ENCODE measurements at places on chromosomes 11 and 22.

- DNase-seq, result no peak
These were observed 6.7 kb downstream of the DSCAML1 start for GRCh38 chr11:117790279-117790678.

DNA sequence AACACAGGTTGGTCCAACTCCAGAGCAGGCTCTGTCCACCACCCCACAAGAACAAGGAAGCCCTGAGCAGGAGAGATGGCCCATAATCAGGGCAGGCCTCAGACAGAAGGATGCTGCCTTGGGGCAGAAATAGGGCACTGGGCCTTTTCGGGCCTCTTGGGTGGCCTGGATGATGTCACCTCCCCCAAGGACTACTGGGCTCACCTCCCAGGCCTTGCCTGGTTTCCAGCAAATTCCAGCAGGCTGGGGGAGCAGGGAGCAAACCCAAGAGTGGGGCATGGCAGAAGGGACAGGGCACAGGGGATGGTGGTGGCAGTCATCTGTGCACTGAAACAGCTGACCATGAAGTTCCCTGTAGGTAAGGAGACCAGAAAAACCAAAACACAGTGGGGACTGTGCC, 5.3 kb upstream of the NAA40 start:
- no peak for DNase-seq

- no peak for DNase-seq
These were observed 94.1 kb downstream of the NAT10 start for GRCh38 chr11:34199525-34199924.

DNA sequence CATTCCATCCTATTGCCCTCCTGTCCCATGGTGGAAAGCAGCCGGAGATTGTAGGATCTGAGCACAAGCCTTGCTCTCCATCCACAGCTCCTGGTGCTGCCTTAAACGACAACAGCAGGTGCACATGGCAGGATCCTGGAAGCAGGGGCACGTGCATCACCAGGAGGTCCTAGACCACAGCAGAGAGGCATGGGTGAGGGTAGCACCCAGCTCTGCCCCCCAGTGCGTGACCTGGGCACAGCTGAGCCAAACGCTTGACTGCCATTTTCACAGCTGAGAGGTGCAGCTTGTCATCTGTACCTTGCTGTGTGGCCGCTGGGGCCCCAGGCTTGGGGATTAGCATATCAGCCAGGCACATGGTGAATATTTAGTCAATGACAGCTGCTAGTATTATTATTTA, 92.7 kb downstream of the NTM start:
- no peak for DNase-seq

DNA sequence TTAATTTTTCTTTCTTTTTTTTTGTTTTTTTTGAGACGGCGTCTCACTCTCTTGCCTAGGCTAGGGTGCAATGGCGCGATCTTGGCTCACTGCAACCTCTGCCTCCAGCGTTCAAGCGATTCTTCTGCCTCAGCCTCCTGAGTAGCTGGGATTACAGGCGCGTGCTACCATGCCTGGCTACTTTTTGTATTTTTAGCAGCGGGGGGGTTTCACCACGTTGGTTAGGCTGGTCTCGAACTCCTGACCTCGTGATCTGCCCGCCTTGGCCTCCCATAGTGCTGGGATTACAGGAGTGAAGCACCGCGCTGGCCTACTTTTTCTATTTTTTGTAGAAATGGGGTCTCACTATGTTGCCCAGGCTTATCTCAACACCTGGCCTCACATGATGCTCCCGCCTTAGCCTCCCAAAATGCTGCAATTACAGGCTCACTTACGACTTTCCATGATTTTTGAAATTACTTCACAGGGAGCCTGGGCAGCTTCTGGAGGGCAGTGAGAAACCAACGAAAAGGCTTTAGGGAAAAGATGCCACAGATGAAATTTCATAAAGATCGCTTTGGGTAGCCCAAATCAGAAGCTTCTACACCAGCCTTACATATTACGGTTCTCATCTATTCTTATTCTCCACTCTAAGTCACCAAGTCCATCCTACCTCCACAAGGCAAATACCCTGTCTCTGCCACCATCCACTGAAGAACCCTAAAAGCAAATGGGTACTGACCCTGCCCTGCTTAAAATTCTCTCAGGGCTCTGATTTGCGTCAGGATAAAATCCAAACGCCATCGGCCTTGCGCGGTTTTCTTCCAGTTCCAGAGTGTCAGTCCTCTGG, 866 bp upstream of the RRM1 start:
- DNase-seq, result no peak

DNA sequence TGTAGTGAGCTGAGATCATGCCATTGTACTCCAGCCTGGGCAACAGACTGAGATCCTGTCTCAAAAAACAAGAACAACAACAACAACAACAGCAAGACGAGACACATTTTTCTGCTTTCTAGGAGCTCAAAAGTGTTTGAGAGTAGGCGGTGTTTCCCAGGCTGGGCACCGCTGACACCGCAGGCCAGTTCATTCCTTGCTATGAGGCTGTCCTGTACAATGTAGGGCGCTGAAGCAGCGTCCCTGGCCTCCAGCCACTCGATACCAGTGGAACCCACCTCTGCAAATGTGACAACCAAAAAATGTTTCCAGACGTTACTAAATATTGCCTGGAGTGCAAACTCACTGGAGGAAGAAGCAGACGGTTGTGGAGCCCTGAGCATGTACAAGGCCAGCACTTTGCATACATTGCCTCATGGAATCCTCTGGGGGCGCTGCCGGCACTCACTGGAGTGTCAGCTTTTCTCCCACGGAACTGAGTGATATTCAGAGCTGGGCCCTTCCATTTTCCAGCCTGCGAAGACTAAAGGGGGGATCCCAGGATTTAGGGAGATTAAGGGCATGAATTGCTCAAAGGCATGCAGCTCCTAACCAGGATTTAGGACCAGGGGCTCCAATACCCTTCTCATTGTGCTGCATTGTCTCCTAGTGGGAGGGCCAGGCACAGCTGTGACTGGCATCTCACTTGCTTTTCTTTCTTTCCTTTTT, 5.8 kb upstream of the MIEF1 start:
- DNase-seq, result peak; percentile 31

DNA sequence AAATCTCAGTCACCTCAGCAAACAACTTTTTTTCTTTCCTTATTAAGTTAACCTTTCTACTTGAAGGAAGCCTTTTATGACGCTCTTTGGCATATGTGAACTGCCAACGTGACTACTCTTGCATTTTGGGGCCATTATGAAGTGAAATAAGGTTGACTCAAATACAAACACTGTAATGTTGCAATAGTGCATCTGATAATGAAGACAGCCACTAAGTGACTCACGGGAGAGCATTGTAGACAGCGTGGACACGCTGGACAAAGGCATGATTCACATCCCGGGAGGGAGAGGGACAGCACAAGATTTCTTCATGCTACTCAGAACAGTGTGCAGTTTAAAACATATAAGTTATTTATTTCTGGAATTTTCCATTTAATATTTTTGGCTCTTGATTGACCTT, 560.8 kb downstream of the ETS1 start:
- DNase-seq, result no peak

GRCh38 chr11:26201411-26201810, 130.5 kb upstream of the ANO3 start:
- DNase-seq, result no peak

- no peak for DNase-seq
These were observed 50.3 kb upstream of the THY1 start for GRCh38 chr11:119473226-119473625.

- no peak for DNase-seq
These were observed 97.8 kb downstream of the ME3 start for GRCh38 chr11:86574493-86575207.

DNA sequence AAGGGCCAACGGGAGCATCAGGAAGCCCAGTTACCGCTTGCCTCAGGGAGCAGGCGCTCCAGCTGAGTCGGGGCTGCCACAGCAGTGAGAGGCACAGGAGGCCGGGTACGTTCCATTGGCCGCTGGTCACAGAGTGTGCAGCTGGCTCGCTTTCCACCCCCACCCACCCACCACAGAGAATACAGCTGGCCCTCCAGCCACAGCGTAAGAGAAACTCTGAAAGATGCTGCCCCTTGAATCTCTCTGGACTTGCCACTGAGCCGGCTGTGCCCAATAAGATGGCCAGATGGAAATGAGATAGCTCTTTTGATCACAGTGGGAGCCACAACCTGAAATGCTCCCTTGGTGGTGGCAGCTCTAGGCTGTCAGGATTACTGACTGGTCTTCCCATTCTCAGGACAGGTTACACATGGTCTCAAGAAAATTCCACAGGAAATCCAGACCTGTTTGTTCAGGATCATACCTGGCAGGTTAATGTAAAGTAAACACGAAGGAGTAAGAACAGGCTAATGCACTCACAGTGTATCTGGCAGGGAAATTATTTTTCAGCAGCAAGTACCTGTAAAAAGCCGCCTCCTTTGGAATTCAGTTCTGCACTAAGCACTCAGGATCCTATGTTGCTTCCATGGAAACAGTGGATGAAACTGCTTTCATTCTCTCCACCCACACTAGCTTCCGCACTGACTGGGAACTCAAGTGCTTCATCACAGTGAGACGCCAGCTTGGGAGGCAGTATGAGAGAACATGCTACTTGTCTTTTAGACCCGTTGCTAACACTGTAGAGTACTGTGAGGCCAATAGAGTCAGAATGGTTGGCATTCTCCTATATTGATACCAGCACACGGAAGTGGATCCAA, 16.5 kb downstream of the SIAE start:
- DNase-seq, result no peak

DNA sequence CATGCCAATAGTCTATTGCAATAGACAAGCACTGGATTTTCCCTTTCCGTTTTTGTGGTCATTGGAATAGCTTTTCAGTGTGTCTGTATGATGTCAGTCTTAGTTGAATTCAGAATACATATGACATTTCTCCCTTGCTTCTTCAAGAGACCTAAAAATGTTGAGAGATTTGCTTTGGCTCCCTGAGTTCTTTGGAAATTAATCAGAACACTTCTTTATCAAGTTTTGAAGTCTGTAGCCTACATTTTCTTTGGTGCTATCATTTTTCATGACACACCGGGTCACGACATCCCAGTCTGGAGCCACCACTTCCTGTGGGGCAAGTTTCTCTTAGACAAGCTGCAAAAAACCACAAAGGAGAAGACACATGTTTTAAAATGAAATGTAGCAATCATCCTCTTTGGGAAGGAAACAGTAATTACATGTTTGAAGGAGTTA, 847.1 kb downstream of the OPCML start:
- no peak for DNase-seq

GRCh38 chr11:116454020-116454645, 318.7 kb downstream of the BUD13 start:
- DNase-seq, result no peak

- no peak for DNase-seq
These were observed 2.1 kb downstream of the KLHL35 start for GRCh38 chr11:75430714-75431532.

GRCh38 chr22:29351042-29351441, 35.5 kb upstream of the RASL10A start:
- DNase-seq, result no peak

All from stimulated activated CD8-positive, alpha-beta memory T cell treated with anti-CD3 and anti-CD28 coated beads, Interleukin-15, amount 100 ng/mL, for 1 hour (primary cell).